Cerebellum (tissue), 4 donors: ENCODE measurements at places on chromosomes 6 and 20. TPM values are rescaled to one million over a fixed set of nuclear protein-coding genes. Genes with fewer than 3 reads are reported as not detected.

The COL10A1 gene
- 0.09 TPM for total RNA-seq

The TNFAIP3 gene
- total RNA-seq, result 1.6 TPM

The TCF19 gene
- 9.1 TPM for total RNA-seq

The LAMA4 gene
- total RNA-seq, result 65.4 TPM

The MYLIP gene
- total RNA-seq, result 13.0 TPM

The CTCFL gene
- not detected for total RNA-seq

The ABRACL gene
- total RNA-seq, result 17.4 TPM

The CARMIL1 gene
- total RNA-seq, result 36.8 TPM

The SLC22A7 gene
- 0.36 TPM for total RNA-seq

The MKKS gene
- 21.5 TPM for total RNA-seq

DNA sequence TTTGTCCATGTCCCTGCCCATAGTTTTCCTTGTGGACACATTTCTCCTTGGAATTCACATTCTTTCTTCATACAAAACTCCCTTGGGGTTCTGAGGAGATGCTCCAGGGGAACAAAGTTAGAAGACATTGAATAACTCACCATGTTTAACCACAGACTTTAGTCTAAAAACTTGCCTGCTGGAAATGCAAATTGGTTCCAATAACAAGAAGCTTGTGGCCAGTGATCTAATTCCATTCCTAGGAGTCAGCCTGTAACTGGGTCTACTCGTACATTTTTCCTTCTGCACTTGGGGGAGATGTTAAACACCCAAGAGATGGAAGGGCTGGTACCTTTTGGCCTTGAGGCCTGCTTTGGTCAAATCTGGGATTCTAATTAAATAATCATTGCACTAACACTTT lies 60.2 kb downstream of the SCML4 start:
- no peak for DNase-seq

DNA sequence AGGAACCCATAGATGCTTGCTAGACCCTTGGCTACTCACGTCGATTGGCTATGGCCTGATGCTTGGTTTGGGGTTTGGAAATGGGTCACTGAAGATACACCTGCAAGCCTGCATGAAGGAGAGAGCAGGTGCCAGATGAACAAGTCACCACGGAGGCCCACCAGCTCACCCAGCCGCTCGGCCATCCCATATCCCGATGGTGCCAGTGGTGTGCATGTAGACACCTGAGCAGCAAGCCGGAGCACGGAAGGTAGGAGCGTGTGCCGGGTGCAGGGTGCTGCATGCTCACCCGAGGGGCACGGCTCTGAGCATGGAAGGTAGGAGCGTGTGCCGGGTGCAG lies 35.9 kb downstream of the DACT2 start:
- no peak for DNase-seq

- no peak for DNase-seq
Measured at GRCh38 chr6:137349856-137350830, 131.0 kb upstream of the IFNGR1 start.

- no peak for DNase-seq
Measured at GRCh38 chr6:115617031-115617430, 443.7 kb downstream of the FRK start.

DNA sequence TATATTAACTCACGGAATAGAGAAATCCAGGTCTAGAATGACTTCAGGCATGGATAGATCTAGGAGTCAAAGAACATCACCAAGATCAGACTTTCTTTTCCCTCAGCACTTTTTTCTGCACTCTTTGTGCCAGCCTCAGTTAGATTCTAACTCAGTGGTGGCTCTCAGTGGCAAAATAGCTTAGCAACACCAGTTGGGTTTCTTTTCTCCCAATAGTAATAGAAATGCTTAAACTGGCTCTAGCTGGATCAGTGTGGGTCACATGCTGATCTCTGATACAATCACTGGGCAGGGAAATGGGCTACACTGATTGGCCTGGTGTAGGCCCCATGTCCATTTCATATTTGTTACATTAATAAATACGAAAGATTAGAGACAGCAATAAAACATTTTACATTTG lies 44.2 kb upstream of the ARFGEF2 start:
- DNase-seq, result no peak

DNA sequence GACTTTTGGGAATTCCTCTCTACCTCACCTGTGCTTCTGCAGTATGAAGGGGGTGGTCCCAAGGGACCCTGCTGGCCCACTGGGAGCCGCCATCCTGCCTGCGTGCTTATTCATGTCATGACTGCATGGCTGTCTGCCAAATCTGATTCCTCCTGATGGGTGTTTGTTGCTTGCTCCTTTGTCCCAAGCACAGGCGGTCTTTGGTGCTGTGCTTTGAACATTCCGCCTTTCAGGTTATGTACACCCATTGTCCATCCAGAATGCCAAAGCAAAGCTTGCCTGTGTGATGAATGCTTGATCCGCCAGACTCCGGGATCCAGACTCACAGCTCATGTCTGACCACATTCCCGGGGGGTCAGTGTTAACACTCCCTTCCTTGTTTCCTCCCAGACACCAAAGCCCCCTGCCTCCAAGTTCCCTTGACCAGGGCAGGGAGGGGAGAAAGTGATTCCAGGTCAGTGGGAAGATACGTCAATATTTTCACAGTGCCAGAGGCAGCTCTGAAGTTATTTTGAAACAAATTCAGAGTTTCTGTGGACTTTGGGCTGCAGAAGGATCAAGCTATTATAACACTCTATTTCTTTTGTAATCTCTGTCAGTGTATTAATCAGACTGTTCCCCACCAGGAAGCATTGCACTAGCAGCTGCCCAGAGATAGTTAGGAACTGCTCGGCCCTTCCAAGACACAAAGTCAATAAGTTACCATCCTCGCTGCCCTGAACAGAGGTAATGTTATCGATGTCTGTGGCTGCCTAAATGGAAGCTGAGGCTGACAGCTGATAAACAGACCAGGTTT lies 9.5 kb downstream of the DAAM2 start:
- no peak for DNase-seq

GRCh38 chr6:114052141-114052540 lies 81.2 kb upstream of the HDAC2 start:
- DNase-seq, result no peak

DNA sequence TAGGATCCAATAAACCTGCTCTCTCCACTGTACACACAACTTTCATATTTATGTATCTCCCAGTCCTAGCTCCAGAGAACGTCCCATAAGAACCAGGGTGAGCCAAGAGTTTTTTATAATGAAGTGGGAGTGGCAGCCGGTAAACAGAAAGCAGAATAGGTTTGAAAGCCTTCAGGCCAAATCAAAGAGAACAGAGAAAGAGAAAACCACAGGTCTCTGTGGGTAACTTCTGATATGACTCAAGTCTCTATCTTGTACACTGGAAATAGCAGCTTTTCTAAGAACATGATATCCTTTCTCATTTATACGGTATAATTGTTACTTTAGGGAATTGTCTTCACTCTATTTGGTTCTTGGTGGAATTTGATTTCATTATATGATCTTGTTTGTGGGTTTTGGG lies 273.6 kb downstream of the PACRG start:
- DNase-seq, result no peak

- DNase-seq, result no peak
Measured at GRCh38 chr20:40488401-40488800, 200.6 kb downstream of the MAFB start.

DNA sequence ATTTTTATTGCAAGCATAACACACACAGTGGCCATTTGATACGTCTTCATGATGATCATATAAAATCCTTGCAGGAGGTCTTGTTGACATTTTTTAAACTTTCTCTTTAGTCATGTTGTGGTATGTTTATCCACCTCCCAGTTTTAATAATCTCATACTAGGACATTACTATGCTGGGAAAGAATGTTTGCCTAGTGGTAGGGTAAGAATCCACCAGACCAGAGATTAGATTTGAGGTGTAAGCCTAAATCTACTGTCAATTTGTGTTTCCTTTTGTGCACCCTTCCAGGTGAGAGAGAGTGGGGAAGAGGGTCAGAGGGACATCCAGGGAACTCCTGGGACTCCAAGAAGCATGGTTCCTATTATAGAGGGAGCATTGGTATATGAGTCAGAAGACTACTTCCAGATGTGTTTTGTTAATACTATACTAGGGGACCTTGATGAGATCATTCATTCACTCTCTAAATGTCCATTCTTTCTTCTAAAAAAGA lies 298.3 kb upstream of the SASH1 start:
- no peak for DNase-seq

GRCh38 chr6:111503194-111503593 lies 20.2 kb upstream of the REV3L start:
- no peak for DNase-seq
